ENCODE measurements at places on chromosomes 6 and 20.
A peak's percentile ranks its signal among the peaks of the same experiment; 100 is the strongest.

DNA sequence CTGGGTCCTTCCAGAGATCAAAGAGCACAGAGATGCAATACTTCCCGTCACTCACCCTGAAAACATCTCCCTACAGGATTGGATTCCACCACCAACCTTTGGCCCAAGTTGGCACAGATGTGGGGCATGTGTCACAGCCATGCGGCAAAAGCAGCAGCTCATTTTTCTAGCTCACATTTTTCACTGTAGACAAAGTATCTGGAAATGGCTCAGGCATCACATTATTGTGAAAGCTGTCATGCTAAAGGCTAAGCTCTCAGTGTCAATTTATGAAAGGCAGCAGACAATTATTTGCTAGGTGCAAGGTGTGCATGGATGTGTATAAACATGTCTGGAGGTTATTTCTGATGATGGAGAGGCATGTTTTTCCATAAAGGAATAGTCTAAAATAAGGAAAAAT, 248.8 kb upstream of the PRND start:
- DNase-seq, result no peak

DNA sequence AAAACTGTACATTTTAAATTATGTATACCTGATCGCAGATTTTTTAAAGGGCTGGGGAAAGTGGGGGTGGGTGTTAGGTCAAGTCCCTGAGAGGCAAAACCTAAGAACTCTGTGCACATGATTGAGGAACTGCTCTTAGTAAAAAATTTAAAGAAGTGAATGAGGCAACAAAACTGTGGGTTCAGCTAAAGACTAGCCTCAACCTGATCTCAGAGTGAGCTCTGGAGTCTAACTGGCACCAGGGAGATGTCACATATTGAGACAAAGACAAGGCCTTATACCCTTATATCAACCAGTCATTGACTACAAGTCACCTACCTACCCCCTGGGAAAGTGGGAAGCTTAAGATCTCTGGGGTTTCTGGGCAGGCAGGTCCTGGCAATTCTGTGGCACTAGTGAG, 27.4 kb upstream of the RUNX2 start:
- DNase-seq, result no peak

- no peak for DNase-seq
Measured at GRCh38 chr6:36443471-36444428, 950 bp downstream of the KCTD20 start.

GRCh38 chr6:149924206-149924932, 1.4 kb upstream of the RAET1G start:
- DNase-seq, result no peak

- DNase-seq, result no peak
Measured at GRCh38 chr6:16755544-16755943, 5.7 kb downstream of the ATXN1 start.

DNA sequence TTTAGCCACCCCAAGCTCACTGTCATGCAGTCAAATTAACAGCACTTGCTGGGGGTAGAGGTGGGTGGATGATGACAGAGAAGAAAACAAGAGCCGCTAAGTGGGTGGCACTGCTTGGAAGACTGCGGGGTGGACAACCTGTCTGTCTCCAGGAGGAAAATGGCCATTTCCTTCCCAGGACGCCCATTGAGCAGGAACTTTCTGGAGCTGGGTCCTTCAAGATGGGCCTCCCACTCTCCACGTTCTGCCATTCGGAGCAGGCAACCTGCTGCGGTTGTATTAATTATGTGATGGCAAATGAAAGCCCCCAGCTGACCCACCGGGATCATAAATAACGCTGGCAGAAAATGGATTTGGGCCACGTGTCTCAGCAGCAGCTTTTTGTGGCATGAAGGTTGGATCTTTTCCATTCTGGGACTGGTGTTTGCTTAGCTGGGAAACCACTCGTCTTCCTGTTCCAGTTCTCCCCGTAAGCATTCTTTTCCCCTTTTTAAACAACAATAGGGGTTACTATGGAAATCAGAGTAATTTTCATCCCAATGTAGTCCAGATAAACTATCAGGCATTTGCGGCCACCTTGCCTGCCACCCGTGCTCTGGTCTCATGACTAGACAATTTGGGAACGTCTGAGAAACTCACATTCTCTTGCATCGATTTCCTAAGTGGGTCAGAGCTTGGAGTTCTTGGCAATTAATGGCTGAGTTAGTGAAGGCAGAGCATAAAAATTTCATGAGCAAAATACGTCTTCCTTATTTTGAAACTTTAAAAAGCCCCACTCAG, 215.5 kb downstream of the ANKRD60 start:
- DNase-seq, result no peak

GRCh38 chr20:17875106-17875980, 93.3 kb downstream of the SNX5 start:
- DNase-seq, result no peak

DNA sequence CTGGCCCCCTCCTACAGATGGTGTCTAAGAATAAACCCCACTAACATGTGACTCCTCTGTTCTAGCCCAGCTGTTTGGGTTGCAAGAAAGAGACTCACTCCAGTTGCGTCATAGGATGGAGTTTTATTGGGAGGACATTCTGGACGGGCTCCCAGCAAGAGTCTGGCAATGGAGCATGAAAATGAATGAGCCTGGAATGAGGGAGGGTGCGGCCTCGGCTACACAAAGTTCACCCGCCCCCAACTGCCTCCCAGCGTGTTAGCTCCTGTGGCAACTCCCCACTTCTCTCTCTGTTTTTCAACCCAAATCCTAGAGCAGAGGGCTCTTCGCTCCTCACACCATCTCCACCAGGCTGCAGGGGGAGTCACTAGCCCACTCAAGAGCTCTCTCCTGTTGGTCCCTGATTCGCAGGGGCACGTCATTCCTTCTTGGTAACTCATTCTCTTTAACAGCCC, 5.1 kb upstream of the ADAM33 start:
- DNase-seq, result peak; percentile 51

DNA sequence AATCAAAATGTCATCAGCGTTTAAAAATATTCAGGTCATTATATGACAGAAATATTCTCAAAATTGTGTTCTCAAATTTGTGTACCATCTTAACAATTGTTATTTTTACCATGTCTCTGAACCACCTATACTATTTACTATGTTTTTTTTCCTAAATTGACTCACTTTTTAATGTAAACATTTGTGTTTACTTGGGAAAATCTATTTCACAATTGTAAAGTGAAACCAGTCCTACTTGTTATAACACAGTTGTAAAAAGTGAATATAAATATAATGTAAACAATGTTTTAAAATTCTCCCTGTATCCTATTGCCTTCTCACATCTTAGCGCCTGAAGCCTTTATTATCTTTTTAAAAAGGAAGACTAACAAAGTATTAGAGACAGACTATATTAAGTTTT, 83.5 kb downstream of the ADGRG6 start:
- no peak for DNase-seq

- no peak for DNase-seq
Measured at GRCh38 chr6:157314705-157315321, 8.5 kb downstream of the TMEM242 start.

DNA sequence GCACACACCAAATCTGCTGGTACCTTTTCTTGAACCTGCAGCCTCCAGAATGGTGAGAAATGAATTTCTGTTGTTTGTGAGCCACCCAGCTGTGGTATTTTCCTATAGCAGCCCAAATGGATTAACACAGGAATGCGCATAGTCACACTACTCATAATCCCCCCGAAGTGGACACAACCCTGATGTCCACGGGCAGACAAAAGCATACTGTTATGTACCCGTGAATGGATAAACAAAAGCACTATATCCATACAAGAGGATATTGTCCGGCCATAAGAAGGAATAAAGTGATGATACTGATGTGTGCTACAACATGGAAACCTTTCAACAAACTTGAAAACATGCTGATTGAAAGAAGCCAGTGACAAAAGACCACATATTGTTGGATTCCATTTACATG, 25.1 kb upstream of the RPP40 start:
- no peak for DNase-seq

DNA sequence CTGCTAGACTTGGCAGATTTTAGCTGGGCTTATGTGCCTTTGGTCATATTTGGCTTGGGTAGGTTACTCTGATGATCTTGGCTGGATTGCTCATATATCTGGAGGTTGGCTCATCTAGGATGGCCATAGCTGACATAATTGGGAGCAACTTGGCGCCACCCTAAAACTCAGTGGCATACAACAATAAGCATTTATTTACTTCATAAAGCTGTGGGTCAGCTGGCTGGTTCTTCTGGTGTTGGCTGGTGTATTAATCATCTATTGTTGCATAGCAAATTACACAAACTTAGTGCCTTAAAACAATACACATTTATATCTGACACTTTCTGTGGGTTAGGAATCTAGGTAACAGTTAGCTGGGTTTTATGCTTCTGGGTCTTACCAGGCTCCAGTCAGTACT, 297.3 kb upstream of the JAG1 start:
- no peak for DNase-seq

GRCh38 chr6:16850681-16851026, 89.4 kb upstream of the ATXN1 start:
- no peak for DNase-seq

GRCh38 chr20:15654208-15654649, 919.0 kb downstream of the KIF16B start:
- DNase-seq, result no peak

GRCh38 chr6:40506954-40507353, 80.2 kb downstream of the LRFN2 start:
- peak; percentile 8 for DNase-seq

- DNase-seq, result no peak
Measured at GRCh38 chr20:13082378-13082777, 73.6 kb downstream of the SPTLC3 start.

GRCh38 chr6:5866547-5867051, 140.1 kb downstream of the NRN1 start:
- peak; percentile 80 for DNase-seq

GRCh38 chr20:64077876-64078551, 1.3 kb downstream of the RGS19 start:
- no peak for DNase-seq

GRCh38 chr20:48051794-48052474, 266.7 kb upstream of the SULF2 start:
- peak; percentile 54 for DNase-seq

DNA sequence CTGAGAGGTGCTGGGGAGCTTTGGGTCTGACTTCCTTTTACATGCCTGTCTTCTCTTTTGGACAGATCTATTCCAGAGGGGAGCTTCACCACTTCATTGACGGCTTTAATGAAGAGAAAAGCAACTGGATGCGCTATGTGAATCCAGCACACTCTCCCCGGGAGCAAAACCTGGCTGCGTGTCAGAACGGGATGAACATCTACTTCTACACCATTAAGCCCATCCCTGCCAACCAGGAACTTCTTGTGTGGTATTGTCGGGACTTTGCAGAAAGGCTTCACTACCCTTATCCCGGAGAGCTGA, 13.1 kb downstream of the PRDM1 start:
- no peak for DNase-seq

DNA sequence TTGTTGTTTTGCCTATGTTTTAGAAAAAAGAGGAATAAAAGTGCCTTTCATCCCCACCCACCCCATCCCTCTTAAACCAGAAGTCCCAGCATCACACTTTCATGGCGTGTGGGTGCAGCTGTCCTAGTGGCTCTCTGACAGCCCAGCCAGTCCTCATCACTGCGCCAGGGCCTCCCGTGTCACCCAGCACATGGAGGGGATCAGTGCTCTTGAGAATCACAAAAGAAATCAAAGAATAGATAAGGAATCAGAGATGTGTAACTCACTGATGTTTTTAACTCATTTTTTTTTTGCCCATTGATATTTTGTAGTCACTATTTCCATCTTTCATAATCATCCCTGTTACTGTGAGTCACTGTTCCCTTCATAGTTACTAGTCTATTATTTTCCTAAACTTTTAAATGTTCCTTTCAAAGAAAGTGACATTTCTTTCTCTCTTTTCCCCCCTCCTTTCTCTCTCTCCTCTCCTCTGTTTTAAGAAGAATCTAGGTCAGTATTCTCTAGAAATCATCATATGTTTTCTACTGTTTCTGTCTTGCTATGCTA, 78.6 kb downstream of the AIG1 start:
- no peak for DNase-seq

DNA sequence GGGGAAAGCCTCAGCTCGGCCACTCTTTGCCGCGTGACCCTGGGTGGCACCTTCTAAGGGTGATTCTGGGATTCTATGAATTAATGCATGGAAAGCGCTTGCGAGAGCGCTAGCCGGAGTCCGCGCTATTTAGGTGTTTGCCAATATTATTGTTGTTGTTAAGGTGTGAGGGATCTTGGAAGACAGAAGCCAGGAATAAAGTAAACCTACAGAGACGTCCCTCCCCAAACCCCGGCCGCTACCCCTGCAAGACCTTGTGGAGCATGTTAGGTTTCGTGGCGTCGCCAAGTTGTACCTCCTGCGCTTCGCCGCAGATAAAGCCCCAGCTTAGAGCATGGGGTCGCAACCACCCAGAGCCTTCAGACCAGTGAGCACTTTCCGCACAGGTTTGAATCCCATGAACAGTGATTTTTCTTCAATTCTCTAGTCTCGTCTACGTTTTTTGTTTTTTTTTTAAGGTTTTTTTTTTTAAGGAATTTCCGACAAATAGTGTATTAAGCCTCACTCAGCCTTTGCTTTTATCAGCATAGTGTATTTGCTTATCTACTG, 16.9 kb upstream of the ZSCAN9 start:
- no peak for DNase-seq

GRCh38 chr6:49423817-49424216, 39.2 kb downstream of the MMUT start:
- no peak for DNase-seq

GRCh38 chr20:9615766-9616454, 101.5 kb downstream of the LAMP5 start:
- DNase-seq, result no peak

DNA sequence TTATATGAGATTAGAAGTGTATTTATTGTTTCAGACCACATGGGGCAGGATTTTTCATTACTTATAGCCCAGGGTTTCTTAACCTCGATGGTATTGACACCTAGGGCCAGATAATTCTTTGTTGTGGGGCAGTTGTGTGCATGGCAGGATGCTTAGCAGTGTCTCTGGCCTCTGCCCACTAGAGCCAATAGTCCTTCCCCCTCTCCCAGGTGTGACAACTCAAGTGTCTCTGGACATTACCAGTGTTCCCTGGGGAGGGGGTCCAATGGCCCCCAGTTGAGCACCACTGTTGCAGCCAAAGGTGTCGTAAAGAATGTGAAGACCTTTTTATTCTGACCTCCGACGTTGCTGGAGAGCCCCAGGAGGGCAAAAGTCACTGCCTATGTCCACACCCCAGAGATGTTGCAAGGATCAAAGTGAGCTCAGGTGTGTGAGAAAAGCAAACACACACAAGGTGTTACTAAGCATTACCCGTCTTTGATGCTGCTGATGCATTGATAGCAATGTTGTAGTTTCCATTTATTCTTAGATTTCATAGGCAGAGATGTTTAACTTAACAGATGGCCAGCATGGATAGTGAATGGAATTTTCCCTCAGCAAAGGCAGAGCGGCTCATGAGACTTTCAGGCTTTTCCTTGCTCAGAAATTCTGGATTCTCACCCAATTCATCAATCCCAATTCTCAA, 22.2 kb downstream of the BANF2 start:
- no peak for DNase-seq

- DNase-seq, result no peak
Measured at GRCh38 chr6:56786256-56786655, 143.6 kb upstream of the DST start.

GRCh38 chr6:82646231-82646615, 282.6 kb downstream of the TPBG start:
- peak; percentile 24 for DNase-seq

All from epithelial cell of prostate (primary cell).